C1 segment of cervical spinal cord (tissue), 14 donors: ENCODE measurements at places on chromosomes 2 and 18.

DNA sequence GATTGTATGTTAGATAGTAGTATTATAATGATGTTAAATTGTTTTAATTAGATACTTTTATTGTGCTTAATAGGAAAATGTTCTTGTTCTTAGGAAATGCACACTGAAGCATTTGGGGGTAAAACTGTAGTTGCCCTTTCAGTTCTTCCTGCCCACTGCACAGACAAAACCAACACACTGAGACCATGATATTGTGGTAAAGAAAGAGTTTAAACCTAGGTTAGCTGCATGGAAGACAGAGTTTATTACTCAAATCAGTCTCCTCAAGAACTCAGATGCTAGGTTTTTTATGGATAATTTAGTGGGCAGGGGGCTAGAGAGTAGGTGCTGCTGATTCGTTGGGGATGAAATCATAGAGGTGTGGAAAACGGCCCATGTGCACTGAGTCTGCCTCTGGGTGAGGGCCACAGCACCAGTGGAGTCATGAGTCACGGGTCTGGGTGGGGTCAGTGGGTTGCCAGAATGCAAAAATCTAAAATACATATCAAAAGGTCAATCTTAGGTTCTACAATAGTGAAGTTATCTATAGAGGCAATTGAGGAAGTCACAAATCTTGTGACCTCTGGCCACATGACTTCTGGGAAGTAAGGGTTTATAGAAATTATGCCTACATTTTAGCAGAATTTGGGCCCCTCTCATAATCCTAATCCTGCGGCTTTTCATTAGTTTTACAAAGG lies 283.4 kb upstream of the FBXO11 start:
- no peak for DNase-seq

- DNase-seq, result no peak
Observed at GRCh38 chr18:4593895-4594294, 138.8 kb upstream of the DLGAP1 start.

GRCh38 chr18:49690312-49690711 lies 123.0 kb downstream of the ACAA2 start:
- no peak for DNase-seq

DNA sequence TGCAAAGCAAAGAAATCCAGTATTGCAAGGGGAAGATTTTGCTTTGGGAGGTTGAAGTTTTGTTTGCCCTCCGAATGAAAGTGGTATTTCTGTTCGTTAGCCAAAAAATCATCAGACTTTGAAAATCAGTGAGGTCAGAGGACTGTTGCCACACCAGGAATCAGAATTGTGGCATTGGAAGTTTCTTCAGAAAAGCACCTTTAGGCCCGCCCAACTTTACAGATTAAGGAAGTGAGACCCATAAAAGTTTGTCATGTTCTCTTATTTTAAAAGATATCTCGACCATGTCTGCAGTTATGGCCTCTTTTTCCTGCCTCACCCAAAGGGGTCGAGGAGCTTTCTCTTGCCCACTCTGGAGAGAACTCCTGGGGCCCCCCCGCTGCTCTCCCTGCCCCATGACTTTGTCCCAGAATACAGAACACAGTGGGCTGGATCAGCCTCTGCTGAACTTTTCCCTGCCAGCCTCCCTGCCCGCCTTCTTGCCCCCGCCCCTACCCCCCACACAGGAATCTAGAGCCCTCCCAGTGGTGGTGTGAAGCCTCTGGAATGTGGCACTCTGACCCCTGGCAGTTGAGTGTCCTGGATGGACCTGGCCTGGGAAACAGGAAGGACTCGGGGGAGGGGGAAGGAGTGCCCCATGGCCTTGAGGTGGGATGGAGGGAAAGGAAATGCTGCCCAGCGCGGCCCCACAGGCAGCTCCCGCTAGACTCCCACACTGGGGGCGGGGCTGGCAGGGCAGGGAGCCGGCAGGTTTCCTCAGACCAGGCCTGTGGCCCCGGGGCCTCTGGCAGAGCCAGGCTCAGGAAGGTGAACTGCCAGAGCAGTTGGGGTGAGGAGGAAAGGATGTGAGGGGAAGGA lies 25.3 kb downstream of the CRIM1 start:
- DNase-seq, result no peak
